ENCODE measurements at places on chromosomes 12 and 14. TPM values are rescaled to one million over a fixed set of nuclear protein-coding genes. Genes with fewer than 3 reads are reported as not detected.

Gene WNT5B
- total RNA-seq, result 74.4 TPM

Gene PLXNC1
- total RNA-seq, result 0.67 TPM

Gene INHBE
- total RNA-seq, result 8.4 TPM

Gene RNASE7
- not detected for total RNA-seq

DNA sequence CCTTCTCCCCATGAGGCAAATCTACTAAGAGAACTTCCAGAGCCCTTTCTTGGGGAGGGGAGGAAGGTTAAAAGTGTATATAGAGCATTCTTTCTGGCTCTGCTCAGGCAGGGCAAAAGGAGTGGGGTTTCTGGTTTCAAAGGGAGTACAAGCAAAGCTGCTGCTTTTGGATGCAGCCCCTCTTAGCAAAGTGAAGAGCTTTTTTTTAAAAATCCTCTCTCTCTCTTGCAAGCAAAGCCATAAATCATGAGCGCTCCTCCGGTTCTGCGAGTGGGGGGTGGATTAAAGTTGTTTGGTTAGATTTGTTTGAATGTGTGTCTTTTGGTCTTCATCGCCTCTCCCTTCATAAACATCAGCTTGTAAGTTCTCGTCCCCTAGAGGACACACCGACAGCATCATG is 546.6 kb upstream of the TBX3 start:
- H3K36me3 ChIP-seq, result no peaks in the 10 kb centered on the region
- no peak overlapping the region for H3K27ac ChIP-seq
- DNase-seq, result no peak
- peaks cover 7% of the 10 kb centered on the region for H3K4me1 ChIP-seq
- H3K4me3 ChIP-seq, result no peak overlapping the region
- H3K27me3 ChIP-seq, result no peaks in the 10 kb centered on the region

DNA sequence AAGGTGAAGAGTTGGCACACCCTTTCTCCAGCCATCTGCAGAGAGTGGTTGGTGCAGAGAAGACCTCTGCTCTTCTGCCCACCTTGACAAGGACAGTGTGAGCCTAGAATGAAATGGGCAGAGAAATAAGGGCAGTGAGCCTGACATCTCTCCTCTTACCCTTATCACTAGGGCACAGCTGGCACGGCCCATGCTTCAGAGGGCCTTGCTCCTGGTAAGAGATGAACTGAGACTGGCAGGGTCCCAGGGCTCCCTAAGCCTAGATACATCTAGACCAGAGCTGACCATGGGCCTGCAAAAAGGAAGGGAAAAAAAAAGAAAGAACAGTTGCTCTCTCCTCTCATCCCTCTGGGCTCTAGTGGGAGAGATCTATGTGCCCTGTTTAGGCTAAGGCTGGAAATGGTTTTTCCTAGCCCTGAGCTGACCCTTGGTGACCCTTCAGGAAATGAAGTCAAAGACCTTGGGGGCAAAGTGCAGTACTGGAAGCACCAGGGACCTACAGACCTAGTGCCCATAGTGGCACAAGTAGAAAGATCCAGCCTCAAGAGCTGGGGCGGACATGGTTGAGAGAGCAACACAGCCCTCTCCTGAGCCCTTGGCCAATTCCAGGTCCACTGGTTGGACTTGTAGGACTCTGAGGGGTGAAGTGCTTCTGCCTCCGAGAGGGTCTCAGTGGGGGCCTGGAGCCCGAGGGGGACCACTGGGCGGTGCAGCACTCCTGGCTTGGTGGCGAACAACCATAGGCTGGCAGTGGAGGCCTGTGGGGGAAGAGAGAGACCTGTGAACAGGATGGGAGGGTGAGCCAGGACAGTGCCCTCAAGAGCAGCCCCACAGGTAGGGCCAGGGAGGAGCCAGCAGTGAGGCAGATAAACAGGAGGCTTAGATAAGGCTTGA is 22.0 kb downstream of the PRPF40B start:
- H3K27ac ChIP-seq, result no peak overlapping the region
- no peak overlapping the region for H3K4me3 ChIP-seq
- DNase-seq, result no peak

DNA sequence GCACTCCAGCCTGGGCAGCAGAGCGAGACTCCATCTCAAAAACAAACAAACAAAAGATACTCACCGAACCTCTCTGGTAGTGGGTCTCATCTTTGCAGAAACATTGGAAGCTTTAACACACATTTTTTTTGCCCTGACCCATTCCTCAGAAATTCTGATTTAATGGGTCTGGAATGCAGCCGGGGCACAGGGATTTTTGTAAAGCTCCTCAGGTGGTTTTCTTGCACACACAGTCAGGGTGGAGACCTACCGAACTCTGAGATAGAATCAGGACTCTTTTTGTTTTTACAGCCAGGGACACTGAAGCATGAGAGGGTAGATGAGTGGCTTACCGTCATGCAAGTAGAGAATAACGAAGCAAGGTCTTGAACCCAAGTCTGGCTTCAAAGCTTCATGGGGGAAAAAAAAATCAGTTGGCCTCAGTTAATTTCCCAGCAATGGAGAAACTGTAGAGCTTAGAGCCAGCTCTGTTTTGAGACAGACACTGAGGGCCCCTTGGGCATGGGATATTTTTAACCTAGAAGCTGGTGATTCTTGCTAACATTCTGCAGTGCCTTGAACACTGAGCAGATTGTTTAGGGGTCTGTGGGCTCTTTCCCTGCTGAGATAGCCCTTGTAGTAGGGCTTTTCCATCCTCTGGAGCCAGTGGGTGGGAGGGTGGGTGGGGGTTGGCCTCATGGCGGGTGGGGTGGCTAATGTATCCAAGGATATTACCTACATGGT is 4.8 kb downstream of the RNU4-2 start:
- no peak for DNase-seq
- H3K4me1 ChIP-seq, result peaks cover 19% of the 10 kb centered on the region
- no peaks in the 10 kb centered on the region for H3K36me3 ChIP-seq
- peak overlapping the region; percentile 5 for H3K4me3 ChIP-seq
- H3K27me3 ChIP-seq, result no peaks in the 10 kb centered on the region

- peaks cover 31% of the 10 kb centered on the region for H3K4me1 ChIP-seq
- peaks cover 12% of the 10 kb centered on the region for H3K36me3 ChIP-seq
- H3K4me3 ChIP-seq, result no peak overlapping the region
- no peaks in the 10 kb centered on the region for H3K27me3 ChIP-seq
- peak overlapping the region; percentile 63 for H3K27ac ChIP-seq
These were observed 4.2 kb downstream of the CDK2AP1 start for GRCh38 chr12:123267335-123267920.

DNA sequence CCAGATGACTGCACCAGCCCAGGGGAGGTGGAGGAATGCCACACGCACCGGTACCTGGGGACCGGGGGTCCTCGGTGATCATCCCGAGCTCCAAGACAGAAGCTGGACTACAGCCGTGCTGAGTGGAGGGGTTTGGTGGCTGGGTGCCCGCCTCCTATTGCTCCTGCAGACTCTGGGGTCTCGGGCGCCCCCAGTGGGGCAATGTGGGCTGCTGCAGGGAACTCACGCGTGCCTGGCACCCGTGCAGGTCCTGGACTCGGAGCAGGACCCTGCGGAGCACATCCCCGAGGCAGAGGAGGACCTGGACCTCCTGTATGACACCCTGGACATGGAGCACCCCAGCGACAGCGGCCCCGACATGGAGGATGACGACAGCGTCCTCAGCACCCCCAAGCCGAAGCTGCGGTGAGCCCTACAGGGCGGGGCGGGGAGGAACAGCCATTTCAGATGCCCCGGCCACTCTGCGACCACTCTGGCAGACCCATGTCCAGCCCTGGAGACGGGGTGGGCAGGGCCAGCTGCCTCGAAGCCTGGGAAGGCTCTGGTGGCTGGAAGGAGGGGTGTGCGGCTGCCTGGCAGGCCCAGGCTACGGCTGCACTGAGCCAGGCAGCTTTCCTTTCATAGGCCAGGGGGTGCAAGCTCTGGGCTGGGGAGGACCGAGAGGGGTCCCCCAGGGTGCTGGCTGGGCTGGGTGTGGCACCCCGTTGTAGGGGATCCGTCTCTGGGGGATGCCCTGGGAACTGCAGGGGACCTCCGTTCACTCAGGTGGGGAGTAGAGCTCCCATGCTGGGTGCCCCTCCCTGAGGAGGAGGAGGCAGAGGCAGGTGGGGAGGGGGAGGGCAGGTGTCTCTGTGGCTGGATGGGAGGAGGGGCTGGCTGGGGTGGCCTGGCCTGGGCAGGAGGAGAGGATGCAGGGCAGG is 21.6 kb upstream of the TEX22 start:
- DNase-seq, result no peak
- no peak overlapping the region for H3K27ac ChIP-seq
- H3K36me3 ChIP-seq, result peaks cover 4% of the 10 kb centered on the region
- no peaks in the 10 kb centered on the region for H3K4me1 ChIP-seq
- no peaks in the 10 kb centered on the region for H3K27me3 ChIP-seq
- H3K4me3 ChIP-seq, result no peak overlapping the region

DNA sequence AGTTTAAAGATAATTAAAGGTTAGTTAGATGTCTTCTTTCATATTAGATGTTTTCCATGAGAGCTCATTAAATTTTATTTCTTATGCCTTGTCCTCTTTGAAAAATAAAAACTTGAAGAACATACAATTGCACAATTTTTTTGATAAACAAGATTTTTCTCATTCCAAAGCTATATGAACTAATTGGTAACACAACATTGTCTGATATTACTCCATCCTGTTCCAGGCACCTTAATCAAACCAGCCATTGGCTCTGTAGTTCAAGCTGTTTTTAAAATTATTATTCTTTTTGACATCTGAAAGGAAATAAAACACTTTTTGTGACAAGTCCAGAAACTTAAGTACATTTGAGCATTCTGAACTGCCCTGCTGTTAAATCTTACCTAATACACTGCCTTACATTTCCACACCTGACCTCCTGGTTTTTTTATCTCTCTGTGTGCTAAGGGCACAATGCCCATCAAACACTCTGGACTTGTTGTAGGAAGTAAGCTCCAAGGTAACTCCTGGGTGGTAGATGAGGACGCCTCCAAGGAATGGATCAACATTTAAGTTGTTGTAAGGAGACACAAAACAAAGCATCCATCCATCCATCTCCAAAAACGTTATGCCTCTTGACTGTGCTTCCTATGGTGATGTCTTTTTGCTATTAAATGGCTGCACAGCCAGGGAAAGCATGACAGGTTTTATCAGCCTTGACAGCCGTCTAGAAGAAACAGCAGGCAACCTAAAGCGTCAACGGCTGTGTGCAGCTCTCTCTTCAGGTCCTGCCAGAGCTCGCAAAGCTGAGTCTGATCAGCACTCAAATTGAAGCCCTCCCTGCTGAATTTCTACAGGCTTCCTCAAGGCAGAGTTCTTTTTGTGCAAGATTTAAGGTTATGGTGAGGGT is 449.9 kb upstream of the FLRT2 start:
- H3K4me1 ChIP-seq, result peaks cover 15% of the 10 kb centered on the region
- no peak overlapping the region for H3K27ac ChIP-seq
- H3K36me3 ChIP-seq, result no peaks in the 10 kb centered on the region
- H3K4me3 ChIP-seq, result no peak overlapping the region

- peaks cover 13% of the 10 kb centered on the region for H3K27me3 ChIP-seq
- peaks cover 17% of the 10 kb centered on the region for H3K4me1 ChIP-seq
- no peak overlapping the region for H3K4me3 ChIP-seq
- no peak for DNase-seq
These were observed 16.8 kb downstream of the C12orf43 start for GRCh38 chr12:120999191-121000120.

DNA sequence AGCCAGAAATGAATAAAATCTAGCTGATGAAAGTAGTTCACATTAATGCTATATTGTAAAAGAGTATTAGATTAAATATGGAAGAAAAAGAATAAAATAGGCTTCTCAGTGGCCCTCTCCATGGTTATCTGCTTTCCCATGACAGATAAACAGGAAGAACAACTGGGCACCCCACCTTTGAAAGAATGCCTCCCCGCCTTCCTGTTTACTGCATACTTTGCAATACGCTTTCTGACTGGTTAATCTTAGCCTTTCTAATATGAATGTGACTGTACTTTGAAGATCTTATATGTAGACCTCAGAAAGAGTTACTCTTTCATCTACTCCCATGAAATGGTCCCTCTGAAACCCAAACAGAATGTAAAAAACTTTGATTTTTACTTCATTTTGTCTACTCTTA is 34.1 kb upstream of the DAAM1 start:
- H3K27ac ChIP-seq, result no peak overlapping the region
- no peaks in the 10 kb centered on the region for H3K4me1 ChIP-seq
- no peak for DNase-seq

- peaks cover 50% of the 10 kb centered on the region for H3K36me3 ChIP-seq
- peak overlapping the region; percentile 17 for H3K27ac ChIP-seq
- H3K4me3 ChIP-seq, result no peak overlapping the region
- no peaks in the 10 kb centered on the region for H3K4me1 ChIP-seq
- DNase-seq, result no peak
These were observed 50.9 kb downstream of the RFLNA start for GRCh38 chr12:124345795-124346194.

DNA sequence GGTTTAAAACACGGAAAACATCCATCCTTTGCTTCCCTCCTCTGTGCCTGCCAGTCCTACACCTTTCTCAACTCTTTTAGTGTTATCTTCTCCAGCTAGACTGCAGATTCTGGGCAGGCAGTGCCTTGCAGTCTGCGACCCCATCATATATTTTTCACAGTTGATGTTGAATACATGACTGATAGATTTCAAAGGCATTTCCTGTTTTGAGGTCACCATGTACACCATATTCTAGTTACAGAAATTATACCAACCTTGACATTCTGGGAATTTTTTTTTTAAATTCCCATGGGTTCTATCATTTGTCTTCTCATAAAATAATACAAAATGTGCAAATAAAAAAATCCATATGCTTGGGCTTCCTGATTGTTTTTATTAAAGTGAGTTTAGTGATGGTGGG is 16.6 kb downstream of the SOCS2 start:
- no peak overlapping the region for H3K27ac ChIP-seq
- H3K36me3 ChIP-seq, result peaks cover 2% of the 10 kb centered on the region
- no peaks in the 10 kb centered on the region for H3K27me3 ChIP-seq
- H3K4me3 ChIP-seq, result no peak overlapping the region
- peaks cover 13% of the 10 kb centered on the region for H3K4me1 ChIP-seq
- no peak for DNase-seq

DNA sequence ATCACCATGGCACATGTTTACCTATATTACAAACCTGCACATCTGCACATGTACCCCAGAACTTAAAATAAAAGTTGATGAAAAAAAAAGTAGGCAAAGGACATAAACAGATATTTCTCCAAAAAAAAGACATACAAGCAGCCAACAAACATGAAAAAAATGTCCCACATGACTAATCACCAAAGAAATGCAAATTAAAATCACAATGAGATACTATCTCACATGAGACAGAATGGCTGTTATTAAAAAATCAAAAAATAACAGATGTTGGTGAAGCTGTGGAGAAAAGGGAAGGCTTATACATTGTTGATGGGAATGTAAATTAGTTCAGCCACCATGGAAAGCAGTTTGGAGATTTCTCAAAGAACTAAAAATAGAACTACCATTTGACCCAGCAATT is 68.0 kb upstream of the FAR2 start:
- H3K36me3 ChIP-seq, result peaks cover 2% of the 10 kb centered on the region
- H3K4me1 ChIP-seq, result peaks cover 7% of the 10 kb centered on the region
- no peak overlapping the region for H3K27ac ChIP-seq
- no peaks in the 10 kb centered on the region for H3K27me3 ChIP-seq
- no peak overlapping the region for H3K4me3 ChIP-seq
- DNase-seq, result no peak

GRCh38 chr14:38578278-38578681 is 322.4 kb upstream of the CLEC14A start:
- H3K36me3 ChIP-seq, result no peaks in the 10 kb centered on the region
- H3K4me3 ChIP-seq, result no peak overlapping the region
- H3K4me1 ChIP-seq, result no peaks in the 10 kb centered on the region
- no peak overlapping the region for H3K27ac ChIP-seq
- no peak for DNase-seq
- H3K27me3 ChIP-seq, result no peaks in the 10 kb centered on the region

Measured in chondrocyte (in vitro differentiated cells).